Inflammatory macrophage treated with lipopolysaccharide for 4 hours (primary cell): ENCODE measurements at places on chromosomes 1 and 21.
A peak's percentile ranks its signal among the peaks of the same experiment; 100 is the strongest.

DNA sequence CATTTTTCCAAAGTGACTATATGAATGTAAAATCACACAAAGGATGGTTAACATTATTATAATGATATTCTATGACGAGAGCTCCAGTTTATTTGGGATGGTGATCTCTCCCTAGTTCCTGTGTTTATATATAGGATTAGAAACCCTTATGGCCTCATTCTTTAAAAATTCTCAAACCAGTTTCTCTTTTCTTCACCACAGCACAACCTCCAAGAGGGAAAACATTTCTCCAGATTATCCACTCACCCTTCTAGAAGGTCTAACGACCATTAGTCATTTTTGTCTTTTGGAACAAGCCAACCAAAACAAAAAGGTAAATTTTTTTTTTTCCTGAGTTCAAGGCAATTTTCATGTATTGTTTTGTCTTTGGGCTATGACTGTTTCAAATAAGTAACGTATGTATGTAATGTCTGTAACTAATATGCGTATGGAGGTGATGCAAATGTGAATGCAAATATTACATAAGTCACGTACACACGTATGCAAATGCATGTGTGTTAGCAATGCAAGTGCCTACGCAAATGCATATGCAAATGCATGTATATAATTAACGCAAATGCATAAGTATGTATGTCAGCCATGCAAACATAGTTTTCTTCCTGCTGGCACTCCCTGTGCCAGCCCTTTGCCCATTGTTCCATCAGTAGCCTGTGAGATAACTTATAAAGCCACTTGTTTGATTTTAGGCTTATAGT is 72.5 kb upstream of the MORC3 start:
- no peak for DNase-seq

GRCh38 chr1:117093870-117094621 is 27.5 kb downstream of the TRIM45 start:
- peak; percentile 11 for DNase-seq

DNA sequence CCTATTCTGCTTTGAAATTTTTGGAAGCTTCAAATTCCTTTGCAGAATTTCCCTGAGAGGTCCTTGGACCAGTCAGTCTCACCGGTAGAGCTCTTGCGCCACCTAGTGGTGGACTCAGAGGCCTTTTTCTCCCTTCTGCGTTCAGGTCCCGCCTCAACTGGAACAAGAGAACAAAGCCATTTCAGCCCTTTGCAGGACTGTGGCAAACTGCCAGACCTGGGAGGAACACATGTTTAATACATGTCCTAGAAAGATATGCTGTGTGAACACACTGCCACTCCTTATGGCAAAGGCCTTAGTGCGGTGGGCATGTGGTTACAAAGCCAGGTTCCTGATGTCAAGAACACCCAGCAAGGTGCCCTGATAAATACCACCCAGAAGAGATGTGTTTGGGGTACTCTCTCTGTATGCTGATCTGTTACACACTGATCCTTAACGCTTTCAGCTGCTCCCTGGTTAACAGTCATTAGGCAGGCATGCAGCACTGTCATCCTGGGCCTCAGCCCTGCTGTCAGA is 82.2 kb upstream of the SSX2IP start:
- DNase-seq = peak; percentile 72

DNA sequence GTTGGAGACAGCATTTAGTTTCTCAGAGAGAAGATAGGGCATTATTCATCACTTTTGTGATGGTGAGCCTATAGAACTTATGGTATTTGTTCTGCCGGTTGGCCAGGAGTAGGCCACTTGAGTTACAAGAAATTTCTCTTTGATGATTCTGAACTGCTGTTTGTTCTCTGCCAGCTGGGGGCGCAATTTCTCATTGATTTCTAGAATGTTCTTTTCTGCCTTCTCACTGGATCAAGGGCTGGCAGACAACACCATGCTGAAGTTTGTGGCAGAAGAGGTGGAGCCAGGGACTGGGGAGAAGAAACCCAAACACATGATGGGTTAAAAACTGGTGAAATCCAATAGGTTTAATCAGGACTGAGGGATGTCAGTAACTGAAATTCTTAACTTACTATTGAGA is 360.6 kb downstream of the FAM72C start:
- no peak for DNase-seq

- peak; percentile 67 for DNase-seq
These were observed 1.1 kb upstream of the LBR start for GRCh38 chr1:225428881-225429455.
